ENCODE measurements at places on chromosomes 6 and 20. TPM values are rescaled to one million over a fixed set of nuclear protein-coding genes. Genes with fewer than 3 reads are reported as not detected.

Gene MOG
- total RNA-seq = 0.57 TPM

Gene HBS1L
- total RNA-seq = 64.7 TPM

Gene C6orf141
- not detected for total RNA-seq

Gene IYD
- 0.05 TPM for total RNA-seq

Gene PRIM2
- total RNA-seq = 6.7 TPM

Gene ELOVL4
- total RNA-seq = 11.2 TPM

Gene TFAP2C
- 0.50 TPM for total RNA-seq

Gene TPD52L1
- total RNA-seq = 21.1 TPM

Gene TCP11
- total RNA-seq = 0.50 TPM

Gene CRIP3
- 2.8 TPM for total RNA-seq

Gene SPDEF
- total RNA-seq = 0.23 TPM

Gene LY6G5C
- total RNA-seq = 5.2 TPM

Gene FAM162B
- total RNA-seq = 11.4 TPM

Gene SAMD5
- total RNA-seq = 6.5 TPM

Gene PI16
- total RNA-seq = 0.33 TPM

Gene DOK5
- total RNA-seq = 47.0 TPM

Gene GGTLC1
- not detected for total RNA-seq

Gene EFCAB8
- total RNA-seq = not detected

Gene PRSS16
- total RNA-seq = 0.43 TPM

Gene TTBK1
- 12.7 TPM for total RNA-seq

Gene RALGAPB
- total RNA-seq = 44.8 TPM

Gene BANF2
- total RNA-seq = not detected

Gene FAM229B
- total RNA-seq = 10.7 TPM

Gene PDE7B
- 60.7 TPM for total RNA-seq

Gene EPHA7
- 7.4 TPM for total RNA-seq

Gene FLOT1
- 45.6 TPM for total RNA-seq

Measured in motor neuron (in vitro differentiated cells).